NCI-H1694 treated with DMSO at 0.1 percent for 48 hours (cell line): ENCODE measurements at places on chromosomes 6 and 20.

DNA sequence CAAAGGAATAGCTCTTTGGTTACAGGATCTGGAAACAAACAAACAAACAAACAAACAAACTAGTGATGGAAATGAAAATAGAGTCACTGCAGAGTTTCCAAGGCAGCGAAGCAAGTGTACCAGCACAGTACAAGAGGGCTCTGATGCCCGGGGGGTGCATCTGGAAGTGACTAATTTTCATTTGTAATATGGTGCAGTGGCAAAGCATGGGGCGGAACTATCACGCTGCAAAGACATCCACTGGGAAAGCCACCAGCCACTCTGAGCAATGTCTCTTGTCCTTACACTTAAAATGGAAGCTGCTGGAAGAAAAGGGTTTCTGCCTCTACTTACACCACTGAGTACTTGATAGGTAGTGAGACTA lies 44.4 kb upstream of the NEDD9 start:
- DNase-seq: no peak

DNA sequence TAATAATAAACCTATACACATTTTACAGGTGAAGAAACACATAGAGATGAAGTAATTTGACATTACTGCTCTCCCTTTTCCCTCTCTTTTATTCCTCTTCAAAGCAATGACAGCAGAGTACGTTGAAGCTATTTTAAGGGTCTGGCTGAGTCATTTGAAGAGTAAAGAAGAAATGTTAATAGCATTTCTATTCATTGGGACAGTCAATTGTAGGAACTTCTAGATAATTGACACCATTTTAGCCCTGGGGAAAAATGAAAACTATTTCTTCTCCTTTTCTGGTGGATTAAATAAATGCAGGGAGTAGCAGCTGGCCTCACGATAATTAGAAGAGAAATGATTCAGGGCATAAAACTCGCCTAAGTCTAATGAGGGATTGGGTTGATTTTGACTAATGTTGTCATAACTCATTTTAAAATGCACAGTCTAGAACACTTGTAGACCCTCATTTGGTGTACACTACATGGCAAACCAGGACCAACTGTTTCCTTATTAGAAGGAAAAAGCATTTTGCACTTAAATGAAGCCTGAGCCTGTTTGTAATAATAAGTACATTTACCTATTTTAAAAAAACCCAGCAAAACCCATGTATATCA lies 48.1 kb downstream of the RIPOR2 start:
- DNase-seq: peak; percentile 13

GRCh38 chr20:16054985-16055384 lies 518.3 kb downstream of the KIF16B start:
- DNase-seq: no peak

- DNase-seq: no peak
Measured at GRCh38 chr6:123940551-123940950, 136.9 kb downstream of the NKAIN2 start.

GRCh38 chr6:11532097-11532496 lies 5.5 kb upstream of the TMEM170B start:
- no peak for DNase-seq

DNA sequence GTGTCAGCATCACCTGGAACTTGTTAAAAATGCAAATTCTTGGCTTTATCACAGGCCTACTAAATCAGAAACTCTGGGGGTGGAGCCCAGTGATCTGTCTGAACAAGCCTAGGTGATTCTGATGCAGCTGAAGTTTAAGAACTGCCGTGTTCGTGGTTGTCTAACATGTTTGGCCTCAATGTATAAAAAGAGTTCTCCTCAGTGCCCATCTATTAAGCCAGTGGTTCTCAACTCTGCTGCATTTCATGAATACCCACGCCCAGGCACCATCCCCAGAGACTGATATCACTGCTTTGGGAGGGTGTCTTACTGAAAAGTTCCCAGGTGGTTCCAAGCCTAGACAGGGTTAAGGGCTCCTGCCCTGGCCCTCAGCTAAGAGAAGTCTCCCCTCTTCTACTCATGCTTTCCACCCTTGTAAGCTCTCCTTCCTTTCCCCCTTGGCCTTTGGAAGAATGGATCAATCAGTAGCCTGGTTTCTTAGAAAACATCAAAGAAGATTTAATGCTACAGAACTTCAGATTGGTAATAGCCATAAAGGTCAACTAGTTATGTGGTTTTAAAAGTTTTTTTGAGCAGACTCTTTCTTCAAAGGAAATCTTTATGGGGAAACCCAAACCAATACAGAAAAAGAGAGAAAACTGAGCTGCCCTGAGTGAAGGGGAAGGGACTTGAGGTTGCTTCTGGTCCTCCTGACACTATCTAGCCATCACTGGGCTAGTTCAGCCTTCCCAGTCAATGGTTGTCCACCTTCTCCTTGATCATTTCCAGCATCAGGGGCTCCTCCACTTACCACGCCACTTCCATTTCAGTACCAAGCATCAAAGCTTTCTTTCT lies 38.9 kb upstream of the TNFAIP3 start:
- no peak for DNase-seq
